ENCODE measurements at places on chromosomes 12 and 14. TPM values are rescaled to one million over a fixed set of nuclear protein-coding genes. Genes with fewer than 3 reads are reported as not detected.

DNA sequence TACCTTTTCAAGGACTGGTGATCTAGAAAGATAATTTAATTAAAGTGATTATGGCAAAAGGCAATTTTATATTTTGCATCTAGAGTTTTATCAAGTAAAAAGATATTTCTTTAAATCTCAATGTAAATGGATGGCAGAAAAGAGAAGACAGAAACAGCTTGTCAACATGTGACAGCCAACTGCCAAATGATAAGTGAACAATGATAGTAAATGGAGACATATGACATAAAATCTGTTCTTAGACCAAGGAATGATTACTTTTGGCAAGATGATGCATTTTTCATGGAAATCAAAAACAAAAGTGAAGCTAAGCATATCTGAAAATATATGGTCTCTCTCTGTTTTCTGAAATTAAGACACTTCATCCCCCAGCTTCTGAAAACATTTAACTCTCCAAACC lies 1730.7 kb upstream of the FLRT2 start:
- DNase-seq, result no peak

GRCh38 chr12:130486891-130487416 lies 149.3 kb downstream of the PIWIL1 start:
- no peak for DNase-seq

- no peak for DNase-seq
These were observed 711.4 kb downstream of the FSCB start for GRCh38 chr14:43795600-43796228.

- DNase-seq, result no peak
These were observed 5.3 kb downstream of the ZNF10 start for GRCh38 chr12:133135747-133136146.

DNA sequence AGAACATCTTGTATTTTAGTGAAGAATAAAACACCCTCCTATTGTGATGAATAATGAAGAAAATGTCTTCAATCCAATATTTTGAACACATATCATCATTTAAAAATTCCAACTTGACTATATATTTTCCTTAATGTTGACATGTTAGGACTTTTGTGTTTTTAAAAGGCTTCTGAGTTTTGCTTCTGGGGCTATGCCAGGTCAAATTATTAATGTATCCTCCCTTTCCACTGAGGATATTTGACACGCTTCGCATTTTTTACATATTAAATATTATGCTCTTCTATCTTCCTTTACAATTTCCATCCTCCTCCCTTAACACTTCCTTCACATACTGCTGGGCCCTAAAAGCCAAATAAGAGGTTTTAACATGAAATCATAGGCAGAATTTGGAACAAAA lies 20.6 kb downstream of the RERG start:
- DNase-seq, result no peak

Gene LPAR5
- 1.7 TPM for total RNA-seq

Gene EEF1AKMT3
- total RNA-seq, result 11.9 TPM

GRCh38 chr14:71377099-71377498 lies 469.8 kb downstream of the PCNX1 start:
- no peak for DNase-seq

DNA sequence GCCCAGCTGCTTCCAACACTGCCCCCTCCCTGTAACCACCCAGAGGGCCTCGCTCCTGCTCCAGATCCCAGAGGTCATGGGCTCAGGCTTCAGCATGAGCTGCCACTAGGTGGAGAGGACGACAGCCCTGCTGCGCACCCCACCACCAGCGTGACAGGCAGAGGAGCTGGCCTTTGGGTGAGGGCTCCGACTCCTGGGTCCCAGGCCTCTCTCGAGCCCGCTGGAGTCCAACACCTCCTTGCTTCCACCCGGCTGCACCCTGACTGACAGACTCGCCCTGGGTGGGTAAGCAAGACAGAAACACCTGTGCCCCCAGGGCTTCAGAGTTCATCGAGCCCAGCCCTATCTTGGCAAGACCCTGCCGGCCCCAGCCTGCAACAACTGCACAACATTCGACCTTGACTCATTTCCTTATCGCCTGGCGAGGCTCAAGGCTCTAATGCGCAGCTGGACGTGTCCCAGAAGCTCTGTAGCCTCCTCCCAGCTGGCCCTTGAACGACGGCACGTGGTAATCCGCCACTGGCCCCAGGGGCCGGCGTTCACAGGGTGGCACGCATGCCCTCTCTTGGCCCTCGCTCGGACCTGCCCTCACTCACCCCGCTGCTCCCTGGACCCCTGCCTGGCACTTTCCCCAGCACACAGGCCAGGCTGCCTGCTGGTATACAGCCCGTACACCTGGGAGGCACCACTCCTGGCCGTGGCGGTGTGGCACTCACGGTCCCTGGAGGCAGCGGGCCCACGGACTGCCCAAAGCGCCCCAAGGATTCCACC lies 28.0 kb downstream of the VPS37B start:
- no peak for DNase-seq

DNA sequence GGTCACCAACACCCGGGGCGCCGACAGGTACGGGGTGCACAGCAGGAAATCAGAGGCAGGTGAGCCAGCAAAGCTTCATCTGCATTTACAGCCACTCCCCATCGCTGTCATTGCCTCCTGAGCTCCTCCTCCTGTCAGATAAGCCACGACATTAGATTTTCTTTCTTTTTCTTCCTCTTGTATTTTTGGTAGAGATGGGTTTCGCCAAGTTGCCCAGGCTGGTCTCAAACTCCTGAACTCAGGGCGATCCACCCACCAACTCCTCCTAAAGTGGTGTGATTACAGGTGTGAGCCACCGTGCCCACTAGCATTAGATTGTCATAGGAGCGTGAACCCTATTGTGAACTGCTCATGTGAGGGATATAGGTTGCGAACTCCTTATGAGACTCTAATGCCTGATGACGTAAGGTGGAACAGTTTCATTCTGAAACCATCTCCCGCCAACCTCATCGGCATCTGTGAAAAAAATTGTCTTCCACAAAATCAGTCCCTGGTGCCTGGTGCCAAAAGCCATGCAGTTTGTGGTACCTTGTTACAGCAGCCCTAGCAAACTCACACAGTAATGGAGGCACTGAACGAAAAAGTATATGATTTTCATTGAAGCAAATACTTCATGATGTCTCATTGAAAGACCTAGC lies 1.5 kb downstream of the STYK1 start:
- no peak for DNase-seq

Gene FKBP3
- total RNA-seq, result 53.9 TPM

GRCh38 chr12:104873374-104873773 lies 84.7 kb downstream of the SLC41A2 start:
- DNase-seq, result no peak

Gene SRRM4
- 0.42 TPM for total RNA-seq

Gene LRRC10
- total RNA-seq, result not detected

All from urinary bladder (tissue), 4 donors.